ENCODE measurements at places on chromosomes 5 and 9.

DNA sequence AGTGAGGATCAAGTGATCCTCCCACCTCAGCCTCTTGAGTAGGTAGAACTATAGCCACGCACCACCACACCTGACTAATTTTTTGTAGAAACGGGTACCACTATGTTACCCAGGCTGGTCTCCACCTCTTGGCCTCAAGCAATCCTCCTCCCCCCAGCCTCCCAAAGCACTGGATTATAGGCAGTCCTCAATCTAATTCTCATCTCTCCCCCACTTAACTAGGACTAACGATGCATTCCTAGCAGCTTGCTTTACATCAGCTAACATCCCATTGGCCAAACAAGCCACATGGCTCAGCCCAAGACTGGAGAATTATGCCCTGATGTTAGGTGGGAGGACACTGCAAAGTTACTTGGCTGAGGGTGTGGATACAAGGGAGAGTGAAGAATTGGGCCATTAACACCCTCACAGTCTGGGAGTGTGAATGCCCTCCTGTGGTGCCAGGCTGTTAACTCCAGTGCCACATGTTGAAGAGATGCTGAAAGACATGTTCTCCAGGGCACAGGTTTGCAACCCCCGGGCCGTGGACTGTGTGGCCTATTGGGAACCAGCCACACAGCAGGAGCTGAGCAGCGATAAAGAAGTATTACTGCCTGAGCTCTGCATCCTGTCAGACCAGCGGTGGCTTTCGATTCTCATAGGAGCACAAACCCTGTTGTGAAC, 5.3 kb upstream of the ZNF367 start:
- no peak for DNase-seq

- no peak for DNase-seq
Observed at GRCh38 chr9:78909566-78909965, 612.6 kb downstream of the PSAT1 start.

DNA sequence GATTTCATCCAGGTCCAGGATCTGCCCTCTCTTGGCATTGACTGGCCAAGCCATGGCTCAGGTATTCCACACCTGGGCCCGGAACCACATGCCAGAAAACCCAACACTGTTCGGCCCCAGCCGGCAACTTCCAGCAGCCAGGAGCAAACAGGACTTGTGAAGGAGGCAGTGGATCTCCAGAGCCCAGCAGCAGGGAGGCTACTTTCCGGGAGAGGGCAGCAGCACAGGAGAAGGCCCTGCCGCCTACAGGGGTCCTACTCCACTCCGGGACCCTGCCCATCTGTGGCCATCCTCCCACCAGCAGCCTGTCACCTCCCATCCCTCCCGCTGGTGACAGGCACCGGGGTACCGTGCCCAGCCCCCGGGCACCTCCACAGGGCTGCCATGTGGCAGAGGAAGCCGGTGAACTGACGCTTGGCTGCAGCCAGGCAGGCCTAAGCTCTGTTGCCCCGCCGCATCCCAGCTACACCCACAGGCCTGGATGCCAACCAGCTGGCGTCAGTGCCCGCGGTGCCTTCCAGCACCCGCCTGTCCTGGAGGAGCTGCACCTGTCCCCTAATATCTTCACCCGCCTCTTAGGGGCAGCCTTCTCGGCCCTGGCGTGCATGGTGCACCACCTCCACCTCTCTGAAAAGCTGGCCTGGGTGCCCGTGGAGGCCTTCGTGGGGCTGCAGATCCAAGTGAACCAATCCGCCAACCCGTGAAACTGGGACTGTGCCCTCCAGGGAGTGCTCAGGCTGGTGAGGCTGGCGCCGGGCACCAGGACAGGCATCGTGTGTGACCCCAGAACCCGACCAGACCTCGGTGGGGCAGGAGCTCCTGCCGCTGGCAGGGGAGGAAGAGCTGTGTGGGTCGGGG, 18.9 kb upstream of the SLC30A5 start:
- DNase-seq = no peak

DNA sequence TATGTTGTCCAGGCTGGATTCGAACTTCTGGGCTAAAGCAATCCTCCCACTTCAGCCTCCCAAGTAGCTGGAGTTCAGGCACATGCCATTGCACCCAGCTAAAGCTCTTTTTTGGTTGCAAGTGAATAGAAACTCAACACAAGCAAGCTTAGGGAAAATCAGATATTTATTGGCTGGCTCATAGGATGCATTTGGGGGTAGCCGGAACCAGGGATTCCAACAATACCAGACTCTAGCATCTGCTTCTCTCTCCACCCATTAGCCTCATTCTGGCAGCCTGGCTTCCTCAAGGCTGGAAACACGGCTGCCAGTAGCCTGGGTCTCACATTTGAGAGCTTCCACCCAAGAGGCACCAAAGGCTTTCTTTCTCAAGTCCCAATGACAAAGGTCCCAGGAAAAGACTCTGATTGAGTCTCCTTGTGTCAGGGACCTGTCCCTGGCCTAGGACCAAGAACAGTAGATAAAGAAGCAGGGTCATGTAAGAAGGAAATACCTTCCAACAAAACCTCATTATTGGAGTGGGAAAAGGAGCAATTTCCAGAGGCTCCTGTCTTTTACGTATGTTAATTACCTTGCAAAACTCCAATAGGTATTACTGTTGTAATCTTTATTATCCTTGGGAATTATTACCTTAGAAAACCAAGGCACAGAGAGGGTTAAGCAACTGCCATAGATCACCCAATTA, 23.0 kb upstream of the B4GALT1 start:
- DNase-seq = no peak

GRCh38 chr5:58453306-58453705, 6.6 kb downstream of the PLK2 start:
- DNase-seq = no peak

GRCh38 chr5:128757196-128757959, 207.9 kb upstream of the SLC27A6 start:
- no peak for DNase-seq

DNA sequence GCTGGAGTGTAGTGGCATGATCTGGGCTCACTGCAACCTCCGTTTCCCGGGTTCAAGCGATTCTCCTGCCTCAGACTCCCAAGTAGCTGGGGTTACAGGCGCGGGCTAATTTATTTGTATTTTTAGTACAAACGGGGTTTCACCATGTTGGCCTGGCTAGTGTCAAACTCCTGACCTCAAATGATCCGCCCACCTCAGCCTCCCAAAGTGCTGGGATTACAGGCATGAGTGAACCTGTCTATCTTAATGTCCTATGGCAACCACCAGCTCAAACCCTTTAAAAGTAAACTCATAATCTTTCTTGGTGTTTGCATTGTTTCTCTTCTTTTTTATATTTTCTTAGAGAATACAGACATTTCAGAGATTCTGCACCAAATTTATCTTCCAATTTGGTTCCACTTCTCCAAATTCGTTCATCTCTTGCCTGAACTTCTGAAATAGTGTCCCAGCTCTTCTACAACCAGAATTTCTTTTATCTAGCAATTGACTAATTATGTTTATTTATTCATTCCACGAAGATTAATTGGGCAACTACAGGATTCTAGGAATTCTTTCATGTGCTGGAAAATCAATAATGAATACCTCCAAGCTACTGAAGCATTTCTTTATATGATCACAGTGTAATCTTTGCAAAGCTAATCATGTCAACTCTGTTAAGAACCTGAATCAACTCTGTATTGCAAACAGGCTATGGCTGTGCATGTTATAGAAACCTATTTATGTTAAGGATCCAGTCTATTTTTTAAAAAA, 60.0 kb upstream of the TYRP1 start:
- no peak for DNase-seq

DNA sequence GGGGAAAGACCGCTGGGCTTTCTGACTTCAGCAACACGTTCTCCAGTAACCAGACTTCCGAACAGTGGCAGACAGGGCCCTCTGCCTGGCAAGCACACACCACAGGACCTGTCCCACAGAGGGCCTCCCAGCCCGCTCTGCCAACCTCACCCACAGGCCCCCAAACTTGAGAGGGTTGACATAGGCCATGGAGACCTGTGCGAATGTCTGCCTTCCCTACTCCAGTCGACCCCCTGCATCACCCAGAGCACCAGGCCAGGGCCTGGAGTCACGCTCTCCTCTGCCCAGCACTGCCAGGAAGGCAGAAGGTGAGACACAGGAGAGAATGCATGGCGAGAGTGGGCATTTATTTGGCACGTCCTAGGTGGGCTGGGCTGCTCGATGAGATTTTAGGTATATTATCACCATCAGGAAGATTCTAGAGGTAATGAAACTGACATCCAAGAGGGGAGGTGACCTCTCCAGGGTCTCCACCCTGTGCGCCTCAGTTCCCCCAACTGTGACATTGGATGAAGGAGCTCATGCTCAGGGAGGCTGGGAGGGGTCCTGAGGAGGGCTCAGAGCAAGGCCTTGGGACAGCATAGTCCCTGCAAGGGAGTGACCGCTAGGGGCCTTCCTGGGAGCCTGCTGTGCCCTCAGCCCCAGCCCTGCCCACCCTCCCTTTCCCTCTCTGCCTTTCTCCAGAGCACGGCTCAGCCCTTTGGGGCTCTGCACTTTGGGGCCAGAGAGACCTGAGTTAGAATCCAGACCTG, 54.9 kb downstream of the DUSP1 start:
- DNase-seq = no peak

GRCh38 chr9:22084336-22085035, 75.4 kb upstream of the CDKN2B start:
- no peak for DNase-seq

- DNase-seq = no peak
Observed at GRCh38 chr9:126495411-126496180, 118.1 kb upstream of the LMX1B start.

DNA sequence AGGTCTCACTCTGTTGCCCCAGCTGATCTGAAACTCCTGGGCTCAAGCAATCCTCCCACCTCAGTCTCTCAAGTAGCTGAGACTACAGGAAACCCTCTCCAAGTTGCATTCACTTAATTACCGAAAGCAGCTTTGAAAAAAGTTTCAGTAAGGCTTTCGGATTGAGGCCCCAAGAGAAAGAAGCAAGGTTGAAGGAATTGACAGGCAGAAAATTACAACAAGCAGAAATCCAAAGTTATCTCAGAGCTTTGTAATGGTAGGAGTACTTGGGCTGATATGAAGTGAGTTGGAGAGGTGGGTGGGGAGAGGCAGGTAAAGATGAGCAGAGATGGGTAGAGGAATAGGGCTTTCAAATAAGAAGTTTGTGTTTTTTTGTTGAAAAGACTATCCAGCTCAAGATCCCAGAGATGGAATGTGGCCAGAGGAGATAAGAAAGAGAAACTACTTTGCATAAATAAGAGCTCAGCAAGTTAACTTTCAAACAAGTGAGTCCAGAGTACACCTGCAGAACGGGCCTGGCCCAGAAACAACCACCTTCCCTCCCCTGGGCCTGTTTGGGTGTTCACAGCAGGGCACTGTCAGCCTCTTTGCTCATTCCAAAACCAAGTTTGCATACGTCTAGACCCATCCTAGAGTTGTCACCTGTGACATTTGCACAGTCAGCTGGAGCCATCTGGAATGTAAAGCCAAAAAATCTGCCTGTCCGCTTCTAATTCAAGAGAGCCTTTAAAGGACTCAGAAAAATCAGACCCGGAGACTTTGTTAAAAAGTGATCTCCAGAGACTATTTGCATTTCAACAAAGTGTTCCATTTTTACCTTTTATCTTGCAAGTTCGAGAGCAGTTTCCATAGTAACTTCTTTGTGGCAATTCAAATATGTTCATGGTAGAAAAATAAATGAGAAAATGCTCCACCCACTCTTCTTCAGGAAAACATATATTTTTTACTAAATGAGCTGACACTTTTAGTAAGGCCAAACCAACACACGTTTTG, 2.2 kb upstream of the CLINT1 start:
- DNase-seq = no peak

GRCh38 chr5:138602371-138603000, 27.3 kb upstream of the HSPA9 start:
- DNase-seq = no peak

- no peak for DNase-seq
Observed at GRCh38 chr9:109417585-109418544, 80.2 kb downstream of the PTPN3 start.

DNA sequence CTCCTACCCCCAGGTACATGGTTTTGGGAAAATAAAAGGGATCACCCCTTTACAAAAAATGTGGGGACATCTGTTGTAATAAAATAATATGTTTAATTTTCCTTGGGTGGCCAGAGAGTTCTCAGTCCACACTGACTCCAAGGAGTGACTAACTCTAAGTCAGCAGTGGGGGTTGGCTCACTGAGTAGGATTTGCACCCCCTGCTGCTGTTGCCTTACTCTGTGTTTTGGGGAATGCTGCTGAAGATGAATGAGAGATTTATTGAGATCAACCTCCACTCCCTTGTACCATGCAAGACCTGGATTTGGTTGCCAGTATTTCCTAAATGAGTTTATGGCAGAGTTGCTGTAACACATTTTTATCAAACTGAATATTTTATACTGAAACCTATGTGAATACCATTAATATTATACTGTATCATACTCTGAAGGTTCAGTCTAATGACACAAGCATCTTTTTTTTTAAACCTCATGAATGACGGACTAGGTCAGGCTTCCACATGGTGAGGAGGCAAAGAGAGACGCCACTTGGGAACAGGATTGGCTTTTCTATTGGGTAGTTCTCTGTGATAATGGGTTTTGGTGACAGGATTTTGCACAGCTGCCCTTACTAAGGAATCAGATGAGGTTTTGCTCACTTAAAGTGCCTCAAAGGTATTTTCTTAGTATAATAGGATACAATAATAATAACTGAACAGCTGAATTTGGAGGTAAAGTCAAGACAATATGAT, 121.3 kb upstream of the OSMR start:
- DNase-seq = no peak

DNA sequence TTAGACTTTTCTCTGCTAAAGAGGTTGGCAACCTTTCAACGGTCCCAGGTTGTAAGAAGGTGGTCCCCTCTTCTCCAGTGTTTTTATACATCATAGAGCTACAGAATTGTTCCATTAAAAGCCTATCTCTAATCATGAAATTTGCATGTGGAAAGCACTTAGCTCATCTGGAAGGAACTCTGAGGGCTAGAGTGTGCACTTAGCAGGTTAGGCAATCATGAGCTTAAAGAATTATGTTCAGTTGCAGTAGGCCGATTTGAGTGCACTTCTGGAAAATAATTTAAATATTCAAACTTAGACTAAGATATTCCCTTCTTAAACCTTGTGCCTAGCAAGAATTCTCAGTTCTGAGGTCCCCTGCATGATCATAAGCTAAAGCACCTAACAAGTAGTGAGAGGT, 468.7 kb downstream of the SPATA31D1 start:
- DNase-seq = no peak

DNA sequence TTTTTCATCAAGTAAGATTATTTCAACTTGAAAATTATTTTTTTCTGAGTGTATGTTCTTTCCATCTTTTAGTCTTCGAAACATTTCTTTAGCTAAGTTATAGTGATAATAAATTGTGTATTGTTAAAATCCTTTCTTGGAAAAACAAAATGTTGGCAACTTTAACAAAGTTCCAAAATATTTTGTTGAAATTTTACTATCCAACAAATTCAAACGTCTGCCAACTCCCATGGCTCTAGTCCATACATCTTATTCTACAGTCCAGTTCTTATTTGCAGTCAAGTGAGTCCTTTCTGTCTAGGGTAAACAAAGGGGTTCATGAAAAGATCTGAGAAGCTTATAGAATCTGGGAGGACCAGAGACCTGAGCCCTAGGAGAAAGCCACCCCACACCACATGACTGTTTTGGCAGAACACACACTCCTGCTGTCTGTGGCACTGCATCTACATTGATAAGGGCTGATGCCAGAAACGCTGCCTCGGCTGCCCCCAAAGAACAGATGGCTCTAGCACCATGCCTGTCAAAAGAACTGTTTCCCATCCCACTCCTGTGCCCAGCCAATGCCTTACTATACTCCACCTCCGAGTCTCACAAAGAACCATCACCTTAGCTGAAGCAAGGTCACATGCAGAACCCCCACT, 47.5 kb downstream of the FEM1C start:
- no peak for DNase-seq

GRCh38 chr9:104748359-104749031, 1.0 kb downstream of the NIPSNAP3A start:
- no peak for DNase-seq

- DNase-seq = no peak
Observed at GRCh38 chr5:166883016-166883415, 1408.4 kb upstream of the WWC1 start.
